ENCODE measurements at places on chromosomes 6 and 20.

- peak; percentile 53 for DNase-seq
These were observed 558.5 kb downstream of the CD83 start for GRCh38 chr6:14676064-14676463.

DNA sequence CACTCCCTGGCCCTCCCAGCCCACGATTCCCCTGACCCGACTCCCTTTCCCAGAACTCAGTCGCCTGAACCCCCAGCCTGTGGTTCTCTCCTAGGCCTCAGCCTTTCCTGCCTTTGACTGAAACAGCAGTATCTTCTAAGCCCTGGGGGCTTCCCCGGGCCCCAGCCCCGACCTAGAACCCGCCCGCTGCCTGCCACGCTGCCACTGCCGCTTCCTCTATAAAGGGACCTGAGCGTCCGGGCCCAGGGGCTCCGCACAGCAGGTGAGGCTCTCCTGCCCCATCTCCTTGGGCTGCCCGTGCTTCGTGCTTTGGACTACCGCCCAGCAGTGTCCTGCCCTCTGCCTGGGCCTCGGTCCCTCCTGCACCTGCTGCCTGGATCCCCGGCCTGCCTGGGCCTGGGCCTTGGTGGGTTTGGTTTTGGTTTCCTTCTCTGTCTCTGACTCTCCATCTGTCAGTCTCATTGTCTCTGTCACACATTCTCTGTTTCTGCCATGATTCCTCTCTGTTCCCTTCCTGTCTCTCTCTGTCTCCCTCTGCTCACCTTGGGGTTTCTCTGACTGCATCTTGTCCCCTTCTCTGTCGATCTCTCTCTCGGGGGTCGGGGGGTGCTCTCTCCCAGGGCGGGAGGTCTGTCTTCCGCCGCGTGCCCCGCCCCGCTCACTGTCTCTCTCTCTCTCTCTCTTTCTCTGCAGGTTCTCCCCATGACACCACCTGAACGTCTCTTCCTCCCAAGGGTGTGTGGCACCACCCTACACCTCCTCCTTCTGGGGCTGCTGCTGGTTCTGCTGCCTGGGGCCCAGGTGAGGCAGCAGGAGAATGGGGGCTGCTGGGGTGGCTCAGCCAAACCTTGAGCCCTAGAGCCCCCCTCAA lies at the start of gene LTA:
Gene LTA, plus strand, starts transcription at position 249 of the 871 bp plus-strand sequence. Its CDS starts 454 bp downstream, at position 703.
- DNase-seq: no peak

DNA sequence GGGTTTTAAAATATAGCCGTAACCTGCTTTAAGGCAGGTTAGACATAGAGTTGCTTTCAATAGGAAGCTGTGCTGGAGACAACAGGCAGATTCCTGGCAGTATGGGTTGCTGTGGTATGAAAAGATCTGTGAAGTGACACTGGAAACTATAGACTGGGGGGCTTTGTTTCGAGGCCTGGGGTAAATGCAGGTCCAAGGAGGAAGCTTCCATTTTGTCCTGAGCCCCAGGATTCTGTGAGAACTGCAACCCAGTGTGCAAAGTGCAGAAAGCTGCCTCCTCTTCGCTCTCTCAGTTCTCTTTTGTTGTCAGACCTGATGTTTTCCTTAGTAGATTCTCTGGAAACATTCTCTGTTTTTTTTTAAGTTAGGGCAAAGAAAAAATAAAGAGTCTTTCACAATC lies 86.9 kb downstream of the LYRM4 start:
- DNase-seq: no peak

- no peak for DNase-seq
These were observed 76.7 kb upstream of the PAX1 start for GRCh38 chr20:21628800-21629199.

GRCh38 chr6:20870493-20870892 lies 336.2 kb downstream of the CDKAL1 start:
- DNase-seq: no peak

Data from fibroblast of skin of right quadriceps (primary cell).